T-helper 9 cell (primary cell): ENCODE measurements at places on chromosomes 11 and 22.

DNA sequence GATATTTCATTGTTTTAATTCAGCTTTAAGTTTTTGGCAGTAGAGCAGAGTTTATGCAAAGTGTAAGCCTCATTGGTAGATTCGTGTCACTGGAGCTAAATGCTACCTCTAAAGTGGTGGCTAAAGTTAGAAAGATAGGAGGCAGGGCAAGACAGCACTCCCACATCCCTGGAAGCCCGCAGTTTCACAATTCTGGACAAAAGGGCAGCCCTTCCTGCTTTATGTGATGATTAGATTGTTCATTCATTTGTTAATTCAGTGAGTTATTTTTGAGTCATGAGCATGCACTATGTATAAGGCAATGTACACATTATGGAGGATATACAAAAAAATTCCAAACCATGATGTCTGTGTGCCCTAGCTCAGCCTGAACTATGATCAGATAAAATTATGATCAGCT lies 52.1 kb upstream of the EIF3M start:
- DNase-seq: no peak

DNA sequence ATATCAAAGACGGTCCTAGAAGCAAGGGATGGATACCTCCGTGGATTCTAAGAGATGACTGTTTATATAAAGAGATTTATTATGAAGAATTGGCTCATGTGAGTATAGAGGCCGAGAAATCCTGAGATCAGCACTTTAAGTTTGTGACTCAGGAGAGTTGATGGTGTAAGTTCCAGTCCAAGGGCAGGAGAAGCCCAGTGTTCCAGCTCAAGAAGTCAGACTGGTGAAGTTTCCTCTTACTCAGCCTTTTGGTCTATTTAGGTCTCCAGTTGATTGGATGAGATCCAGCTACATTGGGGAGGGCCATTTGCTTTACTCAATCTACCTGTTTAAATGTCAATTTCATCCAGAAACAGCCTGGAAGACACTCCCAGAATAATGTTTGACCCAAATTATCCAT lies 45.1 kb downstream of the TSPAN18 start:
- DNase-seq: no peak

DNA sequence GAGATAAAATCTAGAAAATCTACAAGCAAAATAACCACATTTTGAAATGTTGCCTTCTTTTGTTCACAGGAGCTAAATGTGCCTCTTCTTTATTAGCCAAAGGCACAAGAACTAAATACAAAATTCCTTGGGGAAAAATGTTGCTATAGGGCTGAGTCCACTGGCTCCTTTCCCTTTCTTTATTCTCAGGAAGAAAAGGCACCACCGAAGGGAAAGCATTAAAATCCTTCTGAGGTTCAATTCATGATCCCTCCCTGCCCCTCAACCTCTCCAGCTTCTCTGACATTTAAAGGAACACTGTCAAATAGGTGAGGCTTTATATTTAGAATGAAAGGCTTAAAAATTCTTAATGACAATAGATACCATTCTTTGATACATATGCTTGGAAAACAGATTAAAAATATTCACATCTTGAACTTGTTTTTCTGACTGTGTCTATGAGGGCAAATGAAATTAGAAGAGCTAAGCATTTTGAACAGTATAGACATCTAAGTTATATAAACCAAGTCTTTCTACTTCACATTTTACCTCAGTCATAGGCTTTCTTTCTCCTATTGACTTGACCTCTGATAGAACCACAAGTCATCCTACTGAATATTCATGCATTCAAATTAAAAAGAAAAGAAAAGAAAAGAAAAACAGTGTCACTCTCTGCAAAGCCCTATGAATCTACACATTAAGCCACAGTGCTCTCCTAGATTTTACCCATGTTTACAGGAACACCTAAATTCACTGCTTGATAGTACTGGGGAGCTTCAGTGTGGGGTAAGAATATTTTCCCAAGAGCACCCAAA lies 148.2 kb downstream of the MAML2 start:
- no peak for DNase-seq

DNA sequence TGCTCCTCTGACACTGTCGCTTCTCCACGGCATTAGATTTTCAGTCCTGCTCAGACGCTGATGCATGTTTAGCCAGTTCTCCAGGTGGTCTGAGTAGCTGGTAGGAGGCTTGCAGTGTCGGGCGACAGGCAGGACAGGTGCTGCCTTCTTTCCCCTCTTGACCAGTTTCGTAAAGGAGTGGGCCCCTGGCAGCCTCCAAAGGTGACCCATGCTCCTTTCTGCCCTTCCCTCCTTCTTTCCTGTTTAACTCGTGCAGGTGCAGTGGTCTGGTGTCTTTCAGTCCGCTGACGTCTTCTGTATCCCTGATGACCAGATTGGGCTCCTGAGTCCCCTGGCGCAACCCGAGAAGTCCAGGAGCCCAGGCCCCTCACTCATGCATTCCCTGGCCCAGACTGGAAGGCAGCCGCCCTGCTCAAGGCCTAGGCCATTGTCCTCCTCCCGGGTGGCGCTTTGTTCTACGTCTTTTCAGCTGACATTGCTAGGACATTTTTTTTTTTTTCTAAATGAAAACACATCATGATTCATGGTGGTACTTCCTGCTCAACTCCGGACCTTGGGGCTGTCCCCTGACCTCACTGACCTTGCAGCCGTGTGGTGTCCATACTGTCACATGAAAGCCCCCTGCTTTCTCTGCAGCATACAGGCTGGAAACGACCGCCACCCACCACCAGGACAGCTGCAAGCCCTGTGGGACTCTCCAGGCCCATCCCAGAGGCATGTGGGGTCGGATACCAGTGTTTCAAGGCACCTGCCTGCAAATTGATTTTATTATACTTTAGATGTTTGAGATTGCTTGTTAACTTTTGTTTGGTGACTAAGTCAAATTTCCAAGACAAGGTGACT lies 25.5 kb upstream of the TXNRD2 start:
- DNase-seq: no peak
